PC-9 (cell line): ENCODE measurements at places on chromosomes 5 and 9. TPM values are rescaled to one million over a fixed set of nuclear protein-coding genes. Genes with fewer than 3 reads are reported as not detected.

DAB2 gene
- total RNA-seq, result 21.0 and 25.8 TPM in 2 replicates

RNF208 gene
- total RNA-seq, result 31.3 and 38.0 TPM in 2 replicates

ANKRD18B gene
- 4.6 and 6.9 TPM in 2 replicates for total RNA-seq

SELENOP gene
- total RNA-seq, result 4.6 and 5.3 TPM in 2 replicates

ZNF608 gene
- 2.8 and 5.5 TPM in 2 replicates for total RNA-seq

LCN2 gene
- 430 and 537 TPM in 2 replicates for total RNA-seq

CCDC192 gene
- not detected in 2 replicates for total RNA-seq

PCDHGA2 gene
- total RNA-seq, result 0.11 and 0.13 TPM in 2 replicates

C5orf52 gene
- total RNA-seq, result not detected in 2 replicates

SERINC5 gene
- 68.8 and 77.7 TPM in 2 replicates for total RNA-seq

SHB gene
- total RNA-seq, result 22.7 and 23.8 TPM in 2 replicates

TMEM215 gene
- total RNA-seq, result not detected in 2 replicates

MAP1B gene
- 159 and 163 TPM in 2 replicates for total RNA-seq

IDNK gene
- 1.7 and 4.6 TPM in 2 replicates for total RNA-seq

IL17B gene
- not detected in 2 replicates for total RNA-seq

UBLCP1 gene
- total RNA-seq, result 22.1 and 27.8 TPM in 2 replicates

IL4 gene
- not detected in 2 replicates for total RNA-seq

GABRB2 gene
- total RNA-seq, result not detected in 2 replicates

DMRT2 gene
- not detected in 2 replicates for total RNA-seq

AUH gene
- 24.9 and 31.1 TPM in 2 replicates for total RNA-seq

ST6GALNAC4 gene
- 28.3 and 44.3 TPM in 2 replicates for total RNA-seq

MVB12B gene
- total RNA-seq, result 6.7 and 8.8 TPM in 2 replicates

GRIN1 gene
- total RNA-seq, result 0.10 TPM in 1 of 2 replicates, not detected in the other

IL9 gene
- not detected in 2 replicates for total RNA-seq

IFNA21 gene
- total RNA-seq, result not detected in 2 replicates

TAF11L4 gene
- total RNA-seq, result not detected in 2 replicates

DNLZ gene
- total RNA-seq, result 9.1 and 19.1 TPM in 2 replicates

N4BP3 gene
- 0.81 and 1.1 TPM in 2 replicates for total RNA-seq

SPATA31E1 gene
- total RNA-seq, result not detected in 2 replicates

IL13 gene
- total RNA-seq, result not detected in 2 replicates

FABP6 gene
- total RNA-seq, result 1.7 and 5.7 TPM in 2 replicates

SLC46A2 gene
- total RNA-seq, result not detected in 2 replicates

F2R gene
- 3.6 and 3.9 TPM in 2 replicates for total RNA-seq

TJP2 gene
- 120 and 143 TPM in 2 replicates for total RNA-seq

ZNF366 gene
- 0.17 TPM in 1 of 2 replicates, not detected in the other for total RNA-seq

GMCL2 gene
- not detected in 2 replicates for total RNA-seq

CENPP gene
- total RNA-seq, result 7.6 and 10.0 TPM in 2 replicates

NCBP1 gene
- total RNA-seq, result 38.6 and 40.2 TPM in 2 replicates

SH3TC2 gene
- total RNA-seq, result 32.1 and 38.8 TPM in 2 replicates

CATSPER3 gene
- 0.57 and 0.68 TPM in 2 replicates for total RNA-seq

ACER2 gene
- 3.8 and 4.3 TPM in 2 replicates for total RNA-seq

LCN1 gene
- not detected in 2 replicates for total RNA-seq

PTPRD gene
- not detected in 2 replicates for total RNA-seq

SPINK7 gene
- total RNA-seq, result not detected in 2 replicates

DBH gene
- not detected in 2 replicates for total RNA-seq

IQGAP2 gene
- total RNA-seq, result not detected in 2 replicates

SHC3 gene
- total RNA-seq, result 12.9 and 15.9 TPM in 2 replicates

CNTNAP3 gene
- 4.6 TPM in 2 replicates for total RNA-seq

RAB3C gene
- total RNA-seq, result not detected in 2 replicates
